Aorta (tissue), 5 donors: ENCODE measurements at places on chromosomes 3 and 15. TPM values are rescaled to one million over a fixed set of nuclear protein-coding genes. Genes with fewer than 3 reads are reported as not detected.

DNA sequence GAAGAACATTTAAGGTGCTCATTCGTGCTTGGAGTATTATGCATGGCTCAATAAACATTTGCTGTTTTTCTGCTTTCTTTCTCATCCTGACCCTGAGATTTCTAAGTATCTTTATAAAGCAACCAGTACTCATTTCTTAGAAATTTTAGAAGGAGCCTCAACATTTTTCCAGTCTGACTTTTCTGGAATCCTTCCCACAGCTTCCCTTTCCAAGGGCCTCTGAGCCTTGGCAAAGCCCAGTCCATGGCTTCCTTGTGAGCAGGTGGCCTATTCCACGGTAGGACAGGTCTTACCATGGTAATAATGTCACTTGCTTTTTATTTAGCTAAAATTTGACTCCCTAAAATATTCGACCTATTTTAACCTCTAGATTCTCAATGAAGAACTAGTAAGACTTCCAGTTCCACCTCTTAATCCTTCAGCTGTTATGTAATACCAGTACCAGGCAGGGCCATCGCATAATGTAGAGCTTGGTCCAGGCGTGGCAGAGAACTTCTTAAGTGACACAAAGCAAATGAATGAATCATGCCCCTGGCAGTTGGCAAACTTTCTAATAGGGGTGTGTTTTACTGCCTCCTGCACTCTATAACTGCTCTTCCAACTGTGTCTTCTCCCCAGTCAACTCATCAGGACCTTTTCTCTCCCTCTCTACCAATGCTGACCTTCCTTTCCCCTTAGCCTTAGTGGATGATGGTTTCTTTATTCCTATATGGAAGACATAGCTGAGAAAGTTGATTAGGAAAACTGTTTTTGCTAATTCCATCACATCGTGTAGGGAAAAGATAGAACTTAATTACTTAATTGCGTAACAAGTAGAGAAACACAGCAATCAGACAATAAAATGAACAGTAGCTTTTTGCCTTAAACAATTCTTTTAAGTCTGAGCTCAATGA lies 894 bp upstream of the TM4SF4 start:
- no peak overlapping the region for H3K4me3 ChIP-seq
- peak overlapping the region; percentile 92 for H3K27ac ChIP-seq
- peaks cover 11% of the 10 kb centered on the region for H3K4me1 ChIP-seq
- no peaks in the 10 kb centered on the region for H3K36me3 ChIP-seq

DNA sequence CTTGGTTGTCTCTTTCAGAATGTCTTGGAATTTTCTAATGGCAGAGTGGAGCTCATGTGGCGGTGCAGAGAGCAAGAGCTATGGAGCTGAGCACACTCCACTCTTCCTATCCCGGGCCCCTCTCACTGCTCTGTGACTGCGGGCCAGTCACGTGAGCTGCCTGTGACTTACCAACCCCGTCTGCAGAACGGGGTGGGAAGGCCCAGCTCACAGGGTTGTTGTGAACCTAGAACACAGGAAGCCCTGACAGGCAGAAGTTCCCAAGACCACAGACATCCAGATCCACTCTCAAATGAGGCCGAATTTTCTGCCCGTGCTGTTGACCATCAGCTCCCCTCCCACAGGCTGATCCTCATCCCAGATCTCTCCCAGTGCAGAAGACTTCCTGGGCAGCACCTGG lies 35.5 kb upstream of the PLXNA1 start:
- H3K27me3 ChIP-seq = no peaks in the 10 kb centered on the region
- no peak overlapping the region for H3K4me3 ChIP-seq
- H3K4me1 ChIP-seq = no peaks in the 10 kb centered on the region
- no peak overlapping the region for H3K27ac ChIP-seq
- no peak for DNase-seq

- no peak for DNase-seq
- no peaks in the 10 kb centered on the region for H3K27me3 ChIP-seq
- H3K4me1 ChIP-seq = no peaks in the 10 kb centered on the region
- H3K4me3 ChIP-seq = no peak overlapping the region
- no peaks in the 10 kb centered on the region for H3K36me3 ChIP-seq
Observed at GRCh38 chr3:4856136-4856535, 123.1 kb upstream of the BHLHE40 start.

DNA sequence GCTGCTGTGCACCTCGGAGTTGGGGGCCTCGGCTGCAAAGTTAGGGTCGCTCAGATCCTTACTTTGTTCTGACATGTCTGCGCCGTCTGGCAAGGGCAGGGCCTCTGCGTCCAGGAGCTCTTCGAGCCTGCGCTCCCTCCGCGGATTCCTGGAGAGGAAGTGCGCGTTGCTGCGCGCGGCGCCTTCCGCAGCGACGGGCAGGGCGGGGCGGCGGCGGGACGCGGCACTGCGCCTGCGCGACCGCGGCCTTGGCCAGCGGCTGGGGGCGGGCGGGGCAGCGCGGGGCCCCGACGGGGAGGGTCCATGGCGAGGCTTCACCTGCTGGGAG lies at the start of gene NDN:
Gene NDN, minus strand, starts transcription at position 163 of the 328 bp plus-strand sequence. Its CDS starts 88 bp downstream, at position 75.
- no peak within 1 kb of the TSS for H3K27ac ChIP-seq
- no peaks in the 10 kb centered on the region for H3K36me3 ChIP-seq
- H3K27me3 ChIP-seq = no peaks in the 10 kb centered on the region
- no peak within 1 kb of the TSS for H3K4me3 ChIP-seq
- no peaks in the 10 kb centered on the region for H3K4me1 ChIP-seq
- peak; percentile 82 for DNase-seq

- no peak for DNase-seq
- H3K4me1 ChIP-seq = no peaks in the 10 kb centered on the region
- no peaks in the 10 kb centered on the region for H3K36me3 ChIP-seq
- no peaks in the 10 kb centered on the region for H3K27me3 ChIP-seq
- H3K27ac ChIP-seq = no peak overlapping the region
- no peak overlapping the region for H3K4me3 ChIP-seq
Observed at GRCh38 chr3:160668454-160668853, 8.5 kb upstream of the ARL14 start.

- no peak overlapping the region for H3K4me3 ChIP-seq
- H3K36me3 ChIP-seq = no peaks in the 10 kb centered on the region
- H3K27me3 ChIP-seq = no peaks in the 10 kb centered on the region
- no peak for DNase-seq
- no peak overlapping the region for H3K27ac ChIP-seq
Observed at GRCh38 chr3:28012830-28013229, 228.6 kb upstream of the CMC1 start.

DNA sequence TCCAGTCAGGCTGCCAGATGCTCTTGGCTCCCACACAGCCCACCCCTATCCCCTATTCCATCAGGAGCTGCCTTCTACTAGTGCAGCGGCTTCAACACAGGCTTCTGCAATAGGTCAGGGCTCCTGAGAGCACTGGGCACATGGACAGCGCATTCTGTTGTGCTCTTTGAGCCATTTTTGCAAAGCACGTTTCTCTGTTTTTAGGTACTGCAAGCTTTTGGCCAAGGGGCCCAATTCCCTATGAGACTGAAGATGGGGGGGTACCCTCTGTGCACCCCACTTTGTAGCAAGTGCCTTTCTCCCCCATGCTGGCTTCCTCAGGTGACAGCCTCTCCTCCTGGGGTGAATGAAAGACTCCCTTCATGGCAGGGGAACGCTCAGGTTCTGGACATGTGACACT lies 31.2 kb downstream of the CHDH start:
- no peak for DNase-seq
- H3K27ac ChIP-seq = no peak overlapping the region
- no peaks in the 10 kb centered on the region for H3K36me3 ChIP-seq

GRCh38 chr3:26712211-26713026 lies 89.8 kb downstream of the LRRC3B start:
- H3K4me3 ChIP-seq = no peak overlapping the region
- H3K36me3 ChIP-seq = no peaks in the 10 kb centered on the region
- H3K4me1 ChIP-seq = no peaks in the 10 kb centered on the region
- DNase-seq = no peak
- no peaks in the 10 kb centered on the region for H3K27me3 ChIP-seq

DNA sequence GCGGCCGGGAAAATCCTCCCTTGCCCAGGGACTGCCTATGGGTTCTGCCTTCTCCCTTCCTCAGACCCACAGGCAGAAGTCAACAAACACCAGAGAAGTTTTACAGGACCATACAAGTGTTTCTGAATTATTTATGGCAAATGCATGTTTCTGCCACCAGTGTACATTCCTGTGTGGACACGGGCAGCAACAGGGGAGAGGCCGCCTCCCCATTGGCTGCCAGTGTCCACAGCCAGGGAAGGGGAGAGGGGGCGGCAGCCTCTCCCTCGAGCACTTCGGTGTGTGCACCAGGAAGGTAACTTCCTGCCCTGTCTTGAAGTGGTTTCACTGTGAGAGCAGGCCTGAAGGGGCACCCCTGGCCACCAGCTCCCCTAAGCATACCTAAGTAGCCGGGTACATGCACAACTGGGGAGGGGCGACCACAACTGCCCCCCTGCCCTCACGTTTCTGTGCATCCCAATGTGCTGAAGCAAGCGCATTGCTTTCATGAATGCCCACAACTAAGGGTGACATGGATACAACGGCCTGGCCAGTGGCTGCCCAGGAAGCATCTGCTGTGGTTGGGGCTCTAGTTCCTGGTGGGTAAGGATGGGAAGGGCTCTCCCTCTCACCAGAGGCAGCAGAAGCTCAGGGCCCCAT lies 14.8 kb upstream of the SHISA5 start:
- no peaks in the 10 kb centered on the region for H3K36me3 ChIP-seq
- no peaks in the 10 kb centered on the region for H3K4me1 ChIP-seq
- H3K27me3 ChIP-seq = no peaks in the 10 kb centered on the region
- H3K4me3 ChIP-seq = no peak overlapping the region
- DNase-seq = no peak

DNA sequence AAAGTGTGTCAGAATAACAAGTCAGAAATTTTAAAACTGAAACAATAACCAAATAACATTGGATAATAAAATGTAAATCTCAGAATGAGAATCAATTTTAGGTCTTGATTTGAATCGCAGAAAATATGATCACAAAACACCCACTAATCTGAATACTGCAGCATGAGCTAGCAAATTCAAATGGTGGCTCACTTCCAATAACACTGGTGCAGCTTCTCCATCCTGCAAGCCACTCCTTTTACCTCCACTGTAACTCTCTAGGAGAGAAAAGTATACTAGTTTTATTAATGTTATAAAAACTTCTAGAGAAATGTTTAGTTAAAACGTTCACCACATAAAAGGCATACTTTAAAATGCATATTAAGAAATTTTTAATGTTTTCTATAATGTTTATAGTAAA lies 30.4 kb downstream of the UBE3A start:
- H3K36me3 ChIP-seq = peaks cover 3% of the 10 kb centered on the region
- no peaks in the 10 kb centered on the region for H3K27me3 ChIP-seq
- H3K27ac ChIP-seq = no peak overlapping the region
- DNase-seq = no peak

GRCh38 chr15:29822100-29822683 lies at the start of gene TJP1:
Gene TJP1 (minus strand): TSS chr15:29822468. CDS start chr15:29822028, 440 bp downstream.
- H3K36me3 ChIP-seq = no peaks in the 10 kb centered on the region
- DNase-seq = peak; percentile 79
- peak within 1 kb of the TSS; percentile 62 for H3K27ac ChIP-seq
- peak within 1 kb of the TSS; percentile 91 for H3K4me3 ChIP-seq
- H3K27me3 ChIP-seq = no peaks in the 10 kb centered on the region

DNA sequence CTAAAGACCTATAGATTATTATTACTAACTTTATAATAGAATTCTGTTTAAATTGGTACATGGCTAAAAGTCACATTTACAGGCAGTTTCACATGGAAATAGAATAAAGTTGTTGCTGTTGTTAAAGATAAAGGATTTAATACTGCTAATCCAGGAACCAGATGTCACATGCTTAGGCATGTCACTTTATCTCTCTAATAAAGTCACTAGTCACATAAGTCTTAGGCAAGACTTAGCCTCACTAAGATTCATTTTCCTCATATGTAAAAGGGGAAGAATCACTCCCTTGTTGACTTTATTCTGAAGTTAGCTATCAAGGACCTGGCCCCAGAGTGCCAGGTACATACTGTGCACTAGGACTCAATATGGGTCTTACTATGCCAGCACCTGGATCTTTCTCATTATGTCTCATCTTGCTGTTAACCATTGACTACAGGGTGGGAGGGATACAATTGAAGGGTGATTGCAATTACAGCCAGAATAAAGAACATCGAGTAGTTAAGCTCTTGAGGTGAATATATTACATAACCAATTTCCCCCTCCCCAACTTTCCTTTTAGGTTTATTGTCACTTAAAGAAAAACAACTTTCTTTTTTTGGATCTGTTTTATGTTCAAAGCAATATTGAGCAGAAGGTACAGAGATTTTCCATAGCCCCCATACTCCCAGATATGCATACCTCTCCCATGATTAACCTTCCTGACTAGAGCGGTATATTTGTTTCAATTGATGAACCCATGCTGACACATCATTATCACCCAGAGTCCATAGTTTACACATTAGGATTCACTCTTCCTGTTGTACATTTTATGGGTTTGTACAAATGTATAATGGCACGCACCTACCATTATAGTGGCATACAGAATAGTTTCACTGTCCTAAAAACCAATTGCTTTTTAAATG lies 36.6 kb downstream of the LNP1 start:
- DNase-seq = no peak
- H3K27me3 ChIP-seq = no peaks in the 10 kb centered on the region
- H3K27ac ChIP-seq = no peak overlapping the region
- H3K4me3 ChIP-seq = no peak overlapping the region
- H3K36me3 ChIP-seq = no peaks in the 10 kb centered on the region

DNA sequence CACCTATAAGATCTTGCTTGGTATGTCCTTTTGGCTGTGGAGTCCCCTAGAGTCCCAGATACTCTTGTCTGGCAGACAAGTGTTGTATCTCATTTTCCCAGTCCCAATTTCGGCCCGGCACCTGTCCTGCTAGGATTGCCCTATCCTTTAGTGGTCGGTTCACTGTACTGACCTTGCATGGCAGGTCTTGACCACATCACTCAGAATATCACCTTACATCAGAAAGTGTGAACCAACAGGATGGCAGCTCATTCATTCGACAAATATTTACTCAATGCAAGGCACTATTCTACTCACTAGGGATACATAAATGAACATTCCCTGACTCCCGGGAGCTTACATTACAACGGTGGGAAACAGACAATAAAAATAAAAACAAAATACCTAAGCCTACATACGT lies 5.7 kb upstream of the CCDC80 start:
- no peaks in the 10 kb centered on the region for H3K27me3 ChIP-seq
- H3K4me3 ChIP-seq = no peak overlapping the region
- no peak overlapping the region for H3K27ac ChIP-seq
- DNase-seq = no peak

GRCh38 chr3:68919000-68919399 lies 13.3 kb downstream of the TAFA4 start:
- H3K27ac ChIP-seq = no peak overlapping the region
- H3K36me3 ChIP-seq = no peaks in the 10 kb centered on the region
- peaks cover 2% of the 10 kb centered on the region for H3K27me3 ChIP-seq

DNA sequence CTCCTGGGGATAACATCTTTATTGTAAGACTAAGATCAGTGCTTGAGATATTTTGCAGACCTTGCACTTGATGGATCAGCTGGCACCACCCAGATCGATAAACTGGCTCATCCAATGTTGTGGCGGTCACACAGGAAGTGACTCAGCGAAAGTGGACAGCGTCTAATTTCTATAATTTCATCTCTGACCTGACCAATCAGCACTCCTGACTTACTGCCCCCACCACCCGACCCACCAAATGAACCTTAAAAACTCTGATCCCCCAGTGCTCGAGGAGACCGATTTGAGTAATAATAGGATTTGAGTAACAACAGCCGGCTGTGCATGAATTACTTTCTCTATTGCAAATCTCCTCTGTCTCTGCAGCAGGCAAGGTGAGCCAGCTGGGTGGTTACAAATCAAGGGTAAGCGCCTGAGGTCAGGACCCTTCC lies 62.7 kb upstream of the RNU6-1 start:
- H3K27ac ChIP-seq = no peak overlapping the region
- no peak for DNase-seq
- no peaks in the 10 kb centered on the region for H3K36me3 ChIP-seq
- no peak overlapping the region for H3K4me3 ChIP-seq
- H3K27me3 ChIP-seq = no peaks in the 10 kb centered on the region
- no peaks in the 10 kb centered on the region for H3K4me1 ChIP-seq

SYNPR gene
- not detected for total RNA-seq

IP6K2 gene
- 58.2 TPM for total RNA-seq

SPESP1 gene
- total RNA-seq = 1.3 TPM

RIOX2 gene
- total RNA-seq = 25.8 TPM

TIGIT gene
- total RNA-seq = 0.75 TPM

TMEM158 gene
- total RNA-seq = 3.0 TPM
